Calu3 (cell line): ENCODE measurements at places on chromosomes 3 and 15. TPM values are rescaled to one million over a fixed set of nuclear protein-coding genes. Genes with fewer than 3 reads are reported as not detected.
A peak's percentile ranks its signal among the peaks of the same experiment; 100 is the strongest.

Gene EIF3J
- total RNA-seq: 72.5 and 86.5 TPM in 2 replicates

Gene PEX11A
- total RNA-seq: 6.7 and 8.0 TPM in 2 replicates

GRCh38 chr3:64530434-64531049 is 157.3 kb downstream of the ADAMTS9 start:
- no peak overlapping the region for H3K4me3 ChIP-seq
- H3K27me3 ChIP-seq: no peaks in the 10 kb centered on the region
- no peak overlapping the region for H3K27ac ChIP-seq
- peaks cover 14% of the 10 kb centered on the region for H3K36me3 ChIP-seq
- peak; percentile 58 for DNase-seq
- H3K4me1 ChIP-seq: no peaks in the 10 kb centered on the region

DNA sequence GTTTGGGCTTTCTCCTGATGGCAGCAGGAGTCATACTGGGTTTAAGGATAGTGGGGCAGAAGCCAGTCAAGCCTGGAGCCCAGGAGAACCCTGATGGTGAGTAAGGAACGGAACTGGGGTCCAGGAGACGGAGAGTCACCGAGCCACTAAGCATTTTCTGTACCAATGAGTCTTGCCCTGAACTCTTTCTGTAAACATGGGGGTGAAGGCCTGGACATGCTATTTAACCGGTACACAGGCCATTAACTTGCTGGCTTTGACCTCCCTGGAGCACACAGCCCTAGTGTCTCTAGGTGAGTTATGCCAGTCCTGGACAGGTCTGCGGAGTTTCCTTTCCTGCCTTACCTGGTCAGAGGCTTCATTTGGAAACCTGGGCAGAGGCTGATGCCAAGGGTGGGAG is 3.9 kb downstream of the SLC6A6 start:
- H3K27me3 ChIP-seq: no peaks in the 10 kb centered on the region
- peaks cover 26% of the 10 kb centered on the region for H3K4me1 ChIP-seq
- peak overlapping the region; percentile 78 for H3K27ac ChIP-seq
- DNase-seq: no peak
- H3K36me3 ChIP-seq: peaks cover 77% of the 10 kb centered on the region
- peak overlapping the region; percentile 58 for H3K4me3 ChIP-seq

GRCh38 chr3:85148036-85148435 is 189.2 kb downstream of the CADM2 start:
- DNase-seq: peak; percentile 6
- H3K4me1 ChIP-seq: peaks cover 9% of the 10 kb centered on the region
- H3K27me3 ChIP-seq: no peaks in the 10 kb centered on the region
- no peaks in the 10 kb centered on the region for H3K36me3 ChIP-seq
